Activated T-helper 2 cell treated with anti-CD3 and anti-CD28 coated beads, Interferon-gamma antibody, Interleukin-2, Interleukin-4, amounts not matched to agents 10 μg/mL and 5 μg/mL and 100 μg/mL, durations not matched to agents 14 hours and 24 hours and 36 hours (primary cell): ENCODE measurements at places on chromosomes 12 and 14.

GRCh38 chr12:24535334-24536069, 413.4 kb downstream of the BCAT1 start:
- no peak for DNase-seq
- H3K36me3 ChIP-seq: no peaks in the 10 kb centered on the region
- H3K27ac ChIP-seq: no peak overlapping the region
- H3K27me3 ChIP-seq: no peaks in the 10 kb centered on the region
- H3K4me1 ChIP-seq: no peaks in the 10 kb centered on the region

- no peak overlapping the region for H3K4me3 ChIP-seq
- no peaks in the 10 kb centered on the region for H3K27me3 ChIP-seq
- no peak for DNase-seq
- H3K4me1 ChIP-seq: peaks cover 15% of the 10 kb centered on the region
Measured at GRCh38 chr12:93089805-93090569, 160.9 kb upstream of the EEA1 start.

GRCh38 chr12:100718187-100718586, 76.4 kb upstream of the ANO4 start:
- H3K4me1 ChIP-seq: no peaks in the 10 kb centered on the region
- H3K4me3 ChIP-seq: no peak overlapping the region
- no peak for DNase-seq
- peaks cover 46% of the 10 kb centered on the region for H3K27me3 ChIP-seq
- H3K27ac ChIP-seq: no peak overlapping the region
- H3K36me3 ChIP-seq: no peaks in the 10 kb centered on the region

DNA sequence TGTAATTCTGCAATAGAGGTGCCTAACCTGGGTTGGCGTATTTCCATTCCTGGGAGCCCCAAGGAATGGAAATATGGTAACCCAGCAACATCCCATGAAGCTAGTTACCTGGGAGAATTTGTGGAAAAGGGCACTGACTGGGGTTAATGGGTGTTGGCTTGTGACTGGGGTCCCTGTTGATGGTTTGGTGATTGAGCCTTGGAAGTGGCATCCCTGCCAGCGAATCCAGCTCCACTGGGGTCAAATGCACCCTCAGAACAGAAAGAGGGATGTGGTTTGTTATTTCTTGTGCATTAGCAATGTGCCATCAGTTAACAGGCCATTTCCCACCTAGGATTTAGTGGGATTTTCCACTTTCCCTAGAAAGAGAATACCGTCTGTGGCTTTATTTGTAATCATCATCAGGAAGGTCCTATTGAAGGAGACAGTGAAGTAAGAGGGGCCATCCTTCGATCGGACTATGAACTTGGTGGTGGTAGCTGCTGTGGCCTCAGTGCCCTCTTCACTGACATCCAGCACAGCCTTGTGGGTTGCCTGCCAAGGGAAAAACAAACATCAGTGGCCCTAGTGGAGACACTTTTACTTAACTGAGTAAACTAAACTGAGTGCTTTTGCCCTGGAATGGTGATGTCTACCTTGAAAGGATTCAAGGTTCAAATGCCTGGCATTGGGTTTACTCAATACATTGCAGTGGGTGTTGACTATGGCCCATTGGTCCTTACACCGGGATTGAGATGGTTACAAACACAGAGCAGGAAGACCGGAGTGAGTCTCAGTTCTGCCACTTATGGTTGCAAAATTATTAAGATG, 10.4 kb upstream of the SERPINA11 start:
- H3K27ac ChIP-seq: no peak overlapping the region
- H3K27me3 ChIP-seq: no peaks in the 10 kb centered on the region
- DNase-seq: no peak
- no peak overlapping the region for H3K4me3 ChIP-seq
- H3K4me1 ChIP-seq: no peaks in the 10 kb centered on the region

DNA sequence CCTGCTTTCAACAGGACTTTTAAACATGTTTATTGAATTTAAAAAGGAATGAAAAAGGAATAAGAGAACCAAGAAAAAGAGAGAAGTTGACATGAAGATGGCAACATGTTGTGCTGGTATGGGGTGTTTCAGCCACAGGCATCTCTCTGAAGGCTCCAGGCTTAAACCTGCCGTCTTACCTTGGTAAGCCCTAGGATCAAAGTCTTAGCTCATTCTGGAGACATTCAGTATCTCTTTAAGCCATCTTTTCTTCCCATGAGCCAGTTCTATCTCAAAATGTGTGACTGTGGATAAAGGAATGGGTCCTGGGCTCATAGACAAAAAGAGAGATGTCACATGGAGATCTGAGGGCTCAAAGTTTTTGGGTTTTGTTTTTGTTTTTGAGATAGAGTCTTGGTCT, 1.6 kb upstream of the TFCP2 start:
- DNase-seq: no peak
- peaks cover 9% of the 10 kb centered on the region for H3K36me3 ChIP-seq
- H3K4me3 ChIP-seq: no peak overlapping the region
- no peak overlapping the region for H3K27ac ChIP-seq

GRCh38 chr14:88518592-88519512, 36.0 kb downstream of the PTPN21 start:
- peaks cover 15% of the 10 kb centered on the region for H3K27me3 ChIP-seq
- no peaks in the 10 kb centered on the region for H3K36me3 ChIP-seq
- H3K4me3 ChIP-seq: no peak overlapping the region

GRCh38 chr12:80041071-80041470, 58.3 kb upstream of the OTOGL start:
- H3K36me3 ChIP-seq: no peaks in the 10 kb centered on the region
- no peak overlapping the region for H3K27ac ChIP-seq
- H3K4me3 ChIP-seq: no peak overlapping the region
- peaks cover 2% of the 10 kb centered on the region for H3K27me3 ChIP-seq
- peaks cover 3% of the 10 kb centered on the region for H3K4me1 ChIP-seq

GRCh38 chr14:81123811-81124210, 96.9 kb downstream of the GTF2A1 start:
- no peak for DNase-seq
- peaks cover 5% of the 10 kb centered on the region for H3K4me1 ChIP-seq
- H3K4me3 ChIP-seq: no peak overlapping the region
- H3K36me3 ChIP-seq: no peaks in the 10 kb centered on the region
- H3K27me3 ChIP-seq: peaks cover 1% of the 10 kb centered on the region

GRCh38 chr14:50107850-50108249, 8.5 kb downstream of the VCPKMT start:
- no peak overlapping the region for H3K27ac ChIP-seq
- DNase-seq: no peak
- H3K4me1 ChIP-seq: peaks cover 24% of the 10 kb centered on the region
- H3K36me3 ChIP-seq: peaks cover 58% of the 10 kb centered on the region
- no peak overlapping the region for H3K4me3 ChIP-seq
- no peaks in the 10 kb centered on the region for H3K27me3 ChIP-seq

DNA sequence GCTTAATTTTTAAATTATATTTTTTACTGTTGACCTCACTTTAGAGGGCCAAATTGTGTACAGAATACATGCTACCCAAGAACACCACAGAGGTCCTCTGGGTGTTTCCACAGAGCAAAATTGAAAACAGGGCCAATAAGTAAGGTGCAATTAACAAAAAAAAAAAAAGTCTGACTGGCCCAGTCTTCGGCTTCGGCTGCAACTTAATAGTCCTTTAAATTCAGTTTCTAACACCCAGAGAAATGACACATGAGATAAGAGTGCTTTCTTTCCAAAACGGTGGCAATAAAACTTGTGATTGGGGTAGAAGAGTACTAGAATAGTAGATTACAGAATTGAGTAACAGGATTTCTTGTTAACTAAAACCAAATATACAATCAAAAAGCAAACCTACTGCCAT, 81.3 kb downstream of the MED13L start:
- peaks cover 30% of the 10 kb centered on the region for H3K4me1 ChIP-seq
- no peak overlapping the region for H3K27ac ChIP-seq
- no peak for DNase-seq
- no peak overlapping the region for H3K4me3 ChIP-seq
- H3K36me3 ChIP-seq: peaks cover 2% of the 10 kb centered on the region

GRCh38 chr12:53036802-53037201, 13.1 kb upstream of the TNS2 start:
- H3K27ac ChIP-seq: no peak overlapping the region
- H3K4me3 ChIP-seq: no peak overlapping the region
- peaks cover 17% of the 10 kb centered on the region for H3K4me1 ChIP-seq
- no peak for DNase-seq
- no peaks in the 10 kb centered on the region for H3K27me3 ChIP-seq

DNA sequence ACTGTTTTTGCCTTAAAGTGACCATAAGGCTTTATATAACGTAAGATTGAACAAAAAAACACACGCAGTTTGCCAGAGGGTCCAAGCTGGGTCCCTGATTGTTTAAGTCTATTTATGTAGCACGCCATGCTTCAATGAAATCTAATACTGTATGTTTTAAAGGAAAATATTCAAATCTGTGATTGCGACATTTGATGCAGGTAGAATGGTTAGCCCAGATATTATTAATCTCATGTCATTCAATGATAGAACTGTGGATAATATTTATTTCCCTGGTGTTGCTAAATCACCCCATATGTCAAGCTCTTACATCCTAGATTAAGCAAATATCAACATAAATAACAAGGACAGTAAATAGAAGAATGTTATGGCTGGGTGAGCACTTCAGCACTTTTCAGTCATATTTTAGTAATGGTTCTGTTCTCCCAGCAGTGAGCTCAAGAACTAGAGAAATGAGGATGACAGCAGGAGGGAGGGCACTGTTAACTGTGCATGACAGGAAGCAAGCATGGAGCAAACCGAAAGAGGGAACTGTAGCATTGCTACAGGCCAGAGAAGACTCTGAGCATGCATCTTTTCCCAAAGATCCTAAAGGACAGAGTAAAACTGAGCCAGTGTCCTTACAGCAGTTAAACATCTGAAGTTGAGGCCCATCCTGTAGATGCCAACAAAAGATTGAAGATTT, 465.7 kb upstream of the MGAT4C start:
- H3K36me3 ChIP-seq: no peaks in the 10 kb centered on the region
- H3K4me3 ChIP-seq: no peak overlapping the region
- no peaks in the 10 kb centered on the region for H3K27me3 ChIP-seq
- no peak overlapping the region for H3K27ac ChIP-seq
- no peaks in the 10 kb centered on the region for H3K4me1 ChIP-seq
- no peak for DNase-seq

GRCh38 chr12:51714666-51715065, 123.6 kb downstream of the SCN8A start:
- no peak for DNase-seq
- H3K27me3 ChIP-seq: peaks cover 16% of the 10 kb centered on the region
- H3K36me3 ChIP-seq: no peaks in the 10 kb centered on the region
- H3K4me3 ChIP-seq: no peak overlapping the region

GRCh38 chr14:51455041-51455835, 196.5 kb upstream of the FRMD6 start:
- no peaks in the 10 kb centered on the region for H3K36me3 ChIP-seq
- no peaks in the 10 kb centered on the region for H3K4me1 ChIP-seq
- DNase-seq: no peak
- H3K27ac ChIP-seq: no peak overlapping the region
- no peaks in the 10 kb centered on the region for H3K27me3 ChIP-seq
- H3K4me3 ChIP-seq: no peak overlapping the region

GRCh38 chr12:76863837-76864236, 15.0 kb downstream of the CSRP2 start:
- peaks cover 12% of the 10 kb centered on the region for H3K27me3 ChIP-seq
- peaks cover 10% of the 10 kb centered on the region for H3K4me1 ChIP-seq
- no peak overlapping the region for H3K27ac ChIP-seq
- H3K36me3 ChIP-seq: no peaks in the 10 kb centered on the region
- H3K4me3 ChIP-seq: no peak overlapping the region

- H3K36me3 ChIP-seq: no peaks in the 10 kb centered on the region
- H3K4me3 ChIP-seq: no peak overlapping the region
- H3K27ac ChIP-seq: no peak overlapping the region
- H3K27me3 ChIP-seq: peaks cover 5% of the 10 kb centered on the region
Measured at GRCh38 chr14:103067231-103067954, 10.0 kb upstream of the CDC42BPB start.

- H3K4me1 ChIP-seq: no peaks in the 10 kb centered on the region
- H3K27ac ChIP-seq: no peak overlapping the region
Measured at GRCh38 chr14:52609445-52610044, 56.9 kb downstream of the GPR137C start.

GRCh38 chr14:103158688-103159087, 35.4 kb downstream of the TNFAIP2 start:
- no peak for DNase-seq
- H3K27me3 ChIP-seq: no peaks in the 10 kb centered on the region
- H3K27ac ChIP-seq: no peak overlapping the region
- no peak overlapping the region for H3K4me3 ChIP-seq
- no peaks in the 10 kb centered on the region for H3K4me1 ChIP-seq
- no peaks in the 10 kb centered on the region for H3K36me3 ChIP-seq

GRCh38 chr12:124238886-124239285, 56.0 kb upstream of the RFLNA start:
- no peaks in the 10 kb centered on the region for H3K36me3 ChIP-seq
- no peaks in the 10 kb centered on the region for H3K4me1 ChIP-seq
- H3K27me3 ChIP-seq: no peaks in the 10 kb centered on the region
- DNase-seq: no peak
- no peak overlapping the region for H3K4me3 ChIP-seq

- H3K27ac ChIP-seq: no peak overlapping the region
- no peak overlapping the region for H3K4me3 ChIP-seq
- DNase-seq: no peak
- peaks cover 10% of the 10 kb centered on the region for H3K36me3 ChIP-seq
- H3K27me3 ChIP-seq: no peaks in the 10 kb centered on the region
Measured at GRCh38 chr14:67583711-67584644, 16.1 kb downstream of the PIGH start.

GRCh38 chr14:62280366-62280765, 518.1 kb downstream of the SNAPC1 start:
- no peak for DNase-seq
- no peaks in the 10 kb centered on the region for H3K27me3 ChIP-seq

- H3K36me3 ChIP-seq: no peaks in the 10 kb centered on the region
- no peak for DNase-seq
- no peak overlapping the region for H3K4me3 ChIP-seq
- H3K27ac ChIP-seq: no peak overlapping the region
Measured at GRCh38 chr14:37411079-37411735, 183.8 kb downstream of the FOXA1 start.

DNA sequence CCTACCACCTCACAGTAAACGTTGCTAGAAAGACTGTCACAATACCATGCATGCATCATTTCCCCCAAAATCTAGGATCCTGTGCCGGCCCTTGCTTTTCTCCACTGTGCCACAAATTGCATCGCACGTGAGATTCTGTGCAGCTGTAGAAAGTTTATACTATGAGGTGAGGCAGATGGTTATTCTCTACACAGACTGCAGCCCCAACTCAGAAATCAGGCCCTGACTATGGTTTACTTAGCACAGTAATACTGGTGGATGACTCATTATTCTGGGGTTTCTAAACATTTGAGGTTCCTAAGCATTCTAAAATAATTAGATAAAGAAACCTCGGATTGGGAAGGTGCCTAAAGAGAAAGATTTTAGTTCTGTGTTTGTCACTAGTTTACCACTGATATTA, 163.8 kb upstream of the CCDC198 start:
- no peaks in the 10 kb centered on the region for H3K36me3 ChIP-seq
- H3K4me1 ChIP-seq: no peaks in the 10 kb centered on the region
- no peak overlapping the region for H3K4me3 ChIP-seq
- H3K27ac ChIP-seq: no peak overlapping the region

- no peak for DNase-seq
- no peaks in the 10 kb centered on the region for H3K4me1 ChIP-seq
- no peaks in the 10 kb centered on the region for H3K27me3 ChIP-seq
- no peak overlapping the region for H3K4me3 ChIP-seq
- no peak overlapping the region for H3K27ac ChIP-seq
Measured at GRCh38 chr14:37061697-37062096, 110.7 kb downstream of the SLC25A21 start.

GRCh38 chr12:93009533-93009932, 80.4 kb upstream of the EEA1 start:
- peaks cover 17% of the 10 kb centered on the region for H3K4me1 ChIP-seq
- peaks cover 1% of the 10 kb centered on the region for H3K27me3 ChIP-seq
- DNase-seq: no peak
- no peaks in the 10 kb centered on the region for H3K36me3 ChIP-seq
- no peak overlapping the region for H3K27ac ChIP-seq
